Breast epithelium (tissue), 4 donors: ENCODE measurements at places on chromosomes 5 and 9. TPM values are rescaled to one million over a fixed set of nuclear protein-coding genes. Genes with fewer than 3 reads are reported as not detected.

The PTGER4 gene
- total RNA-seq, result 31.5 TPM

The CCDC187 gene
- total RNA-seq, result not detected

The FOXD4L3 gene
- total RNA-seq, result not detected

The PCDHB15 gene
- total RNA-seq, result 3.3 TPM

The PCDHB7 gene
- total RNA-seq, result 3.4 TPM

GRCh38 chr5:58477760-58478376 lies 13.4 kb upstream of the GAPT start:
- no peak for DNase-seq

DNA sequence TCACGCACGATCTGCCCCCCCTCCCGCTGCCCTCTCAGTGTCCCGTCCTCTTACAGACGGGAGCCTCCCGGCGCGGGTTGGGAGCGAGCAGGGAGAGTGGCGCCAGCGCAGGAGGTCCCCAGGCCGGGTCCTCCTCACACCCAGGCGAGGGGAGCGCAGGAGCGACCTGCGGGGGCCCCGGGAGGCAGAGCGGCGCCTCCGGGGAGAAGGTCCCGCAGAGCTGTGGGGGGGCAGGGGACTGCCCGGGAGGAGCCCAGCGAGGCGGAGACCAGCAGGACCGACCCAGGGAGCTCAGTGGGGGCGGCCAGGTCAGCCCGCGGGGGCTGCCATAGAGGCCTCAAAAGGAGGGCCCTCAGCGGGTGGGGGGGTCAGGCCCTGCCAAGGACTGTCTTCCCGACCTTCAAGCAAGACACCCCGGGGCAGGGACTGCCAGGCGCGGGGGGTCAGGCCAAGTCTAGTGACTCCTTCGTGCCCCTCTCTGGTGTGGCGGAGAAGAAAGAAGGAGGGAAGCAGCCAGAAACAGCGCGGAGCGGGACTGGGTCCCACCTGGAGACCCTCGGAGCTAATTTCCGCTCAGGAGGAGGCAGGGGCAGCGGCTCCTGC lies 123.3 kb upstream of the ERCC6L2 start:
- no peak for DNase-seq

GRCh38 chr5:73435759-73436534 lies 12.6 kb downstream of the FOXD1 start:
- DNase-seq, result no peak

- DNase-seq, result no peak
Measured at GRCh38 chr9:136292591-136293448, 11.1 kb downstream of the CCDC187 start.

- no peak for DNase-seq
Measured at GRCh38 chr9:1383899-1384455, 333.8 kb downstream of the DMRT2 start.

- DNase-seq, result no peak
Measured at GRCh38 chr5:122421374-122422079, 109.5 kb downstream of the SNCAIP start.

- no peak for DNase-seq
Measured at GRCh38 chr9:85142496-85142911, 473.0 kb downstream of the NTRK2 start.

DNA sequence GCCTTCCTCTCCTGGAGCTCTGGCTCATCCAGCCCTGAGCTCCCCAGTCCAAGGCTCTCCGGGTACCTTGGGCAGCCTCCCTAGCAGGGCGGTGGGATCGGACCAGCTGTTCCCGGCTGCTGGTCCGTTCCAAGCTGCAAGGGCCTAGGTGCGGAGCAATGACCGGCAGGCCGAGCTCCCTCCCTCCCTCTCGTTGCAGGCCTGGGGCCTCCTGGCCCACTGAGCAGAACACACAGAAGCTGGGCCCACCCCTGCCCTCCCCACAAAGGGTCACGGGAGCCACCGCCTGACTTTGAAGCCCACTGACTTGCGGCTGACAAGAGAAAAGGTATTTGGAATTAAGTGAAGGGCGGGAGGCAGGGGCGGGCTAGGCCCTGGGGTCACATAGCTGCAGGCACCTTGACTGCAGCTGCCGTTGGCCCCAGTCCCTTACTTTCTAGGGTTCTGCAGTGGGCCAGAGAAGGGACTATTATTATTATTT lies 104.7 kb upstream of the IER5L start:
- peak; percentile 40 for DNase-seq
